Left colon (tissue), 2 donors: ENCODE measurements at places on chromosomes 2 and 18.

DNA sequence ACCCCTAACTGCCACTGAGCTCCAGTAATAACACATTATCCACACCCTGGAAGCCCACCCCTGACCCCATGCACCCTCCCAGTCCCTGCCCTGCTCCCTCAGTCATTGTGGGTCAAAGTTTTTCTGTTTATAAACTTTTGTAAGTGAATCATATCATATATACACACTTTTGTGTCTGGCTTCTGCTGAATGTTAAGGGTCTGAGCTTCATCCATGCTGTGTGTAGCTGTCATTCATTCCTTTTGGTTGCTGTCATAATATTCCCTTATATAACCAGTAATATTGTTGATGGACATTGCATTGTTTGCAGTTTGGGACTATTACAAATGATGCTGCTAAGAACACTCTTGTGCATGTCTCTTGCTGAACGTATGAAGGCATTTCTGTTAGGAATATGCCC, 14.5 kb downstream of the CNNM4 start:
- no peak for DNase-seq

- no peak for DNase-seq
Measured at GRCh38 chr2:28338046-28338817, 54.4 kb upstream of the FOSL2 start.

DNA sequence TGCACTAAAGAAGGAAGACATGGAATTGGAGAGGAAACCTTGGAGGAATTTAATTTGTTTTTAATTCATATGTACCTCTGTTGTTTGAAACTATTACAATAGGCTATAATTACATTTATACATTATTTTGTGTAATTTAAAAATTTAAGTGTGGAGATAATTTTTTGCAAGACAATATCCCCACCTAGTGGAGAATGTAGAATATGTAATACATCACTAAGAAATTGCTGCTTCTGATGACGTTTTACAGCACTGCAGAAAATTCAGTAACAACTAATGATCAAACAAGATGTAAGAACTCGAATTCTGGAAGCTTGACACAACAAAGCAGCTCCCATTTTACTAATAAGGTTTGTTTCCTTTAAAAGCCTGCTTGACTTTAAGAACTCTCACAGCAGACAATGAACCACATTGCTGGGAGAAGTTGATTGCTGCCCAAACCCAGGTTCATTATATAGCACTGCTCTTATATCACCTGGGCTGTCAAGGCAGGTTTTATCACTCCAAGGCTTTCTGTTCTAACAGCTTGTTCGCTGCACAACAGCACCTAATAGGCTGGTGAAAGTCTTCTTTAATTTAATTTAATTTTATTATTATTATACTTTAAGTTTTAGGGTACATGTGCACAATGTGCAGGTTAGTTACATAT, 53.4 kb downstream of the THADA start:
- DNase-seq: no peak

DNA sequence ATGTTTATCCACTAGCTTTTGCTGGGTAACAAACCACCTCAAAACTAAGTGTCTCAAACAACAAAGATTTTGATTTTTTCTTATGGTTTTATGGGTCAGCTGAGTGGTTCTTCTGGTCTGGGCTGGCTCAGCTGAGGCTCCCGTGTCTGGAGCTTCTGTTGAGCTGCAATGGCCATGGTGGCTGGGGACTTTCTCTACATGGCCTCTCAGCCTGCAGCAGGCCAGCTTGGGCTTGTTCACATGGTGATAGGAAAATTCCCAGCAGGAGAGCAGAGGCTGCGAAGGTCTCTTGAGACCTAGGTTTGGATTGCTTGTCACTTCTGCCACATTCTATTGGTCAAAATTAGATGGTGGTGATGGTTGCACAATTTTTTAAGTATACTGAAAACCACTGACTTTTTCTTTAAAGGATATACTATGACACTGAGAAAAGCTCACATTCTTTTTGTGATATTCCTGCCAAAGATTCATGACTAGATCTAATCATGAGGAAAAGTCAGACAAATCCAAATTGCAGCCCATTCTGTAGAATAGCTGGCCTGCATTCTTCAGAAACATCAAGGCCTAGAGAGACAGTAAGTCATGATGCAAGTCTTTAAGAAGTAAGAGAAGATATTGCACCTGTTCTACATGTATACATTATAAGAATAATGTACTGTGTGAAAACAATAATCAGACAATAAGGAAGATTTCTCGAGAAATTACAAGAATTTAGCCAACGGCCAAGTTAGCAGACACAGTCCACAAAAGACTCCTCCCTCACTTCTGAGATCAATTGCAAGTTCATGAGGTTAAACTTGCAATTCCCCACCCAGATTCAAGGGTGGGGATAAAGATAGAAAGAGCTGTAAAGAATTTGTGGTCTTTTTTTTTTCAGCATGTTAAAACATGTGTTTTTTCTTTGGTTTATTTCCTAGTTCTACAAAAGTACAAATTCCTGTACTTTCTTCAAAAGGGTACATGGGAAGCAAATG, 35.0 kb upstream of the IL1R2 start:
- DNase-seq: no peak

DNA sequence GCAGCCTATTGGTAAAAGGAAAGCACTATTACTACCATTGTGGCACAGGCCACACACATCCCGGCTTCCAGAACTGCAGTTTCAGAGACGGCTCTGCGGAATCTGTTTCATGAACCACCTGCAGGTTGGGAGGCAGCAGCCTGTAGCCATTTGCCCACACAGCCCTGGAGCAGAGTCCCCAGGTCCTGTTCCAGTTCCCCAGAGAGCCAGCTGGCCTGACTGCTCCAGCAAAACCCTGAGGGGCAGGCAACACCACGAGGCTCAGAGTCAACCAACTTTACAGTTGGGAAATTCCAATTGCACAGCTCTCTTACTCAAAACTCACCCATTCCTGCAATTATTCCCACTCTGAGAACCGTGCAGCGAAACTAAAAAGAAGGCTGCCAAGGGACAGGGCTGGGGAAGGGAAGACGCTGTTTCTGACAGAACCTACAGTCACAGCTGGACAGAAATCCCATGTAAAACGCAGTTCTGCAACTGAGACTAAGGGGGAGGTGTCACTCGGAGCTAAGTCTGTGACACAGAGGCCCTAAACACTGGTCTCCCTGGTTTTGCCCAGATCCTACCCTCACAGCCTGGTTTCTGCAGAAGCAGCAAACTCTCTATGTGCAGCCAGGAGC, 219.4 kb downstream of the TMEM163 start:
- no peak for DNase-seq

GRCh38 chr18:27520401-27520800, 335.3 kb upstream of the CHST9 start:
- no peak for DNase-seq

DNA sequence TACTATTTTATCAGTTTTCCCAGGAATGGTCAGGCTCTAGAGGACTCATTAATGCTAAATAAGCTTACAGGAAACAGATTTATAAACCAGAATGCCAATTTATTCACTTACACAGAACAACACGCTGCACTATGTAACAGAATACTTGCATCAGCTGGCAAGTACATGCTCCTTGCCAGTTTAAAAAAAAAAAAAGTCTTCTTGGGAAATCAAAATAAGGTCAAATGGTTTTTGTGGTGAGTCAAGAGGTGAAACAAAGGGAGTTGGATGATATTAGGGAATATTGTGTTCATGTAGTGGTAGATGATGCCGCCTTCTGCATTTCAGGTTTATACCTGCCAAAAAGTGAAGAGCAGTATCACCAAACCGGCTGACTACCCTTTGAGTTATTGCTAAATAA, 1322.1 kb upstream of the ZEB2 start:
- DNase-seq: no peak

DNA sequence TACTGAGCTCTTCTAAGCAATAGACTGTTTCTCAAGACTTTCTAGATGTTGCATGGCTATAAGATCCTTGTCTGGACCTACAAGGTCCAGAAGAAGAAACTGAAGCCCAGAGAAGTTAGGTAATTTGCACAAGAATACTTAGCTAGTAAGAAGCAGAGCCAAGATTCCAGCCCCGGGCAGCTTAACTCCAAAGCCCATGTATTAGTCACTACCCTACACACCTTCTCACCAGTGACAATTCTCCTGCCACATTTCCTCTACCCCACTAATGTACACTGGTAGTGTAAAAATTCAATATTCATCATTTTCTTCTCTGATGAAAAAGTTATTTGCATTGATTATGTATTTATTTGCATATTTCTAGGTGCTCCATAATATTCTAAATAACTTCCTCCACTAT, 95.5 kb upstream of the CREB1 start:
- no peak for DNase-seq

DNA sequence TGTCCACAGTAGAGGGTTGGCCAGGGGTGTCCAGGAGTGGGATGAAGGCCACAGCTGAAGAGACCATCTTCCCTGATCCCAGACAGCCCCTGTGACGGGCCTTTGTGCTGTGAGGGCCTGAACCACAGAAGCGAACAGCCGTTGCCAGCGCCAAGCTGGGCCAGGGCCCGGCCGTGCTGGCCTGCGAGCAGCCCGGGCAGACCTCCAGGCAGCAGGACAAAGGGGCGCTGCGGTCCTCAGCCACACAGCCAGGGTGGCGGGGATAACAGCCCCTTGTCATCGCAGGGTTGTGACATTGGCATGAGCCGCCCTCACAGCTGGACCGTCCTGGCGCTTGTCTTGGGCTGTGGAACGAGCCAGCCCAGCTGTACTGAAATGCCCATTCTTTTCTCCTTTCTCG, 161.1 kb downstream of the FAM210A start:
- no peak for DNase-seq

DNA sequence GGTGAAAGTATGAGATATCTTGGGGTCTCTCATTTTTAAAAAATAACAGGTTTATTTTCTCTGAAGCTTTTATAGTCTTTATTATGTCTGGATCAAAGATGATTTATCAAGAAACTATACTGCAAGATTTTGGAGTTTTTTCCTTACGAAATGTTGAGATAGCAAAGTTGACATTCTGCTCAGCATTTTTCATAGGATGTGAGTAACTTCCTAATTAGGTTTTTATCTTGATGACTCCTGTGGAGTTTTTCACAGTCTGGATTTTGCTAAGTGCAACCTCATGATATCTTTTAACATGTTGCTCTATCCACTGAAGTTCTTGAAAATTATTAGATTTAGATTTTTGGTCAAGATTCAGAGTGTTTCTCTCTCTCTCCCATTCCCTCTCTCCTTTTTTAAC, 17.8 kb downstream of the TCF7L1 start:
- DNase-seq: no peak

- DNase-seq: no peak
Measured at GRCh38 chr2:130916438-130916705, 79.7 kb downstream of the ARHGEF4 start.

DNA sequence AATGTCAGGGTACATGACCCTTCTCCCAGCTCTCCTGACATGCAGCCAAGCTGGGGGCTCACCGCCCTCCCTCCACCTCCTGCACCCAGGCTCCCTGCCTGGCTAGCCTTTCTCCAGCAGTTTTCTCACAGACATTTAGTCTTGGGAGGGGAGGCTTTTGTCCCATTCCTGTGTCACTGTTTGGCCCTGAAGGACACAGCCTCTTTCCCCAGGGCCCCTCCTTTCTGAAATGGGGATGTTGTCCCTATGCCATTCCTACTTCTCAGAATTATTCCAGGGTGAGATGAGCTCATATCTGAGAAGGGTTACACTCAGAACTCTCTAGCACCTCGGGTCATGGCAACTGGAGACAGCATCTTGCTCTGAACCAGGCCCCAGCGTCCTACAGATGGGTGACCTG, 47.3 kb upstream of the MRPL33 start:
- no peak for DNase-seq

DNA sequence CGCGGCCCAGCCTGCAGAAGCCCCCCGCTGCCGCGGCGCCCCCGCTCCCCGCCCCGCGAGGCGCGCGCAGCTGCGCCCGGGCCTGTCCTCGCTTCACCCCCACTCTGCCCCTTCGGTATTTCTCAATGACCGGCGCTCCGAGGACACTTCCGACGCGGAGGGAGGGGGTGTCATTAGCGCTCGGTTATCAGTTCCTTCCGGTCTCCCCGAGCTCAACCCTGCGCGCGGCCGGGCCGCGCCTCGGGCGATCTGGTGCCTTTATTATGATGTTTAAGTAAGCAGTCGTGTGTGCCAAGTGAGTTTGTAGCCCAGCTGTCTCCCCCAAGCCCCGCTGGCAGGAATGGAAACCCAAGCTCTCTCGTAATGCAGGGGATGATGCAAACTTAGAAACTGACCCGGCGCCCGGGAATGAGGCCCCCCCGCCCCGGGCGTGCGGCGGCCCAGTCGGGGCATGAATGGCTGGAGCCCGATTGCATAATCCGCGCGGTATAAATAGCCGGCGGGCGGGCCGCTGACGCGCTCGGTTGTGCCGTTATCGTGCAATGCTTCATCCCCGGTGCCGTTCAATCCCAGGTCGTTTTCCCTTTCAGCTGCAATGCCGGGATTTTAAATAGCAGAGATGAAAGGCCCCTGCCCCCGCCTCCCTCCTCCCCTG, 3.9 kb upstream of the SPRED2 start:
- DNase-seq: peak; percentile 88

GRCh38 chr18:61765097-61765496, 127.7 kb downstream of the RNF152 start:
- DNase-seq: no peak

DNA sequence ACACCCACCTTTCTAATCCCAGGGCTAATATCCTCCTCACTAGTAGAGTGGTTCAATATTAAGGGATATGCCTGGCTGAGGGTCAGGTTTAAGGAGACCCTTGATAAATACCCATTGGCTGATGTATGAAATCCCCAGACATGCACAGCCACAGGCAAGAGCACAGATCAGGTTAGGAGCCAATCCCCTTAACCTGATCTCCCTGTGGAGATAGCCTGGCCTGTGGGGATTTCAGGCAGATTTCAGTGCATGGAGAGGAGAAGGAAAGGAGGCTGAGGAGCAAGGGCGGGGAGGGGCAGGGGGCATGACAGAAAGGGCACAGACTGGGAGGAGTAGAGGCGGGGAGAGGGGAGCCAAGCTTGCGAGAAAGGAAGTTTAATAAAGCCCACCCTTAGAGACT, 129.0 kb downstream of the LOXHD1 start:
- DNase-seq: no peak

DNA sequence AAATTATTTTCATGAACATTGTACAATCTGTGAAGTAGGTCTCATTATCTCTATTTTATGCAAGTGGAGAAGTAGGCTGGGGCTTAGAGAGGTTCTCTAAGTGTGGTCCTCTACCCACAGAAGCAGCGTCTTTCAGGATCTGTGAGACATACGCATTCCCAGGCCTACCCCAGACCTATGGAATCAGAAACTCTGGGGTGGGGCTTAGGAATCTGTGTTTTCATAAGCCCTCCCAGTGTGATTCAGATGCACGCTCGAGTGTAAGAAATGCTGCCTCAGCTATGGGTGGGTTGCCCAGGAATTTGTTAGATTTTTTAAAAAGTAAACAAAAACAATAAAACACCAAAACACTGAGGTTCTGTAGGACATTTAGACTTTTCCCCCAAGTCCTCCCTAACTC, 14.8 kb upstream of the ZAP70 start:
- DNase-seq: no peak
